ENCODE measurements at places on chromosomes 11 and 22. TPM values are rescaled to one million over a fixed set of nuclear protein-coding genes. Genes with fewer than 3 reads are reported as not detected.

GRCh38 chr11:65852508-65853245 is 5.3 kb downstream of the CFL1 start:
- DNase-seq: no peak

GRCh38 chr11:69058511-69059270 is 10.0 kb downstream of the TPCN2 start:
- no peak for DNase-seq

GRCh38 chr11:62774407-62774806 is 3.2 kb downstream of the TAF6L start:
- DNase-seq: no peak

GRCh38 chr22:17313626-17314025 is 55.6 kb upstream of the CECR2 start:
- no peak for DNase-seq

- DNase-seq: no peak
These were observed 12.9 kb downstream of the TMEM132A start for GRCh38 chr11:60937144-60937527.

DNA sequence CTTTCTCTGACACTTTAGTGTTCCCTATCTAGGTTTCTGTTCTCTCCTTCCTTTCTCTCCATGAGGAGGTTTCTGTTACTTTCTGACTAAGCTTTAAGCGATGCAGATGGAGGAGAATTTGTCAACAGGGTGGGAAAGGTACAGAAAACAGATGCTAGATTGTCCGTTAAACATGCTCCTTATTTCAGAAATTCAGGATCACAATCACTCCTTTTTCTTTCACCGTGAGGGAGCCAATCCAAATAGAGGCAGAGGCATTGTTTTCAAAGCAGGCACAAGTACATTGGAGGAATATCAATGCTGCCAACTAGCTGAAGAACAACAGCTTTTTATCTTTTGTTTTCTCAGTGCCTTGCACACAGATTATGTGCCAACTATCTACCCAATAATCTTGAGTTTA is 215.7 kb upstream of the FOLH1 start:
- DNase-seq: no peak

DNA sequence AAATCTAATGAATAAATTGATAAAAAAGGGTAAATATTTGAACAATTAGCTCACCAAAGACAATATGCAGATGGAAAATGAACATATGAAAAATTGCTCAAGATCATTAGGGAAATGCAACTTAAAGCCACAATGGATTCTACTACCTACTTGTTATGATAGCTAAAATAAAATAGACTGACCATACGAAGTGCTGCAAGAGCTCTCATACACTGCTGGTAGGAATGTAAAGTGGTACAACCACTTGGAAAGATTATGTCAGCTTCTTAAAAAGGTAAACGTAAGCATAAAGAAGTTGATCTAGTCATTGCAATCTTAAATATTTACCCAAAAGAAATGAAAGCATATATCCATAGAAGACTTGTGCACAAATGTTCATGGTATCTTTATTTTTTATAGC is 504.2 kb upstream of the ARHGAP42 start:
- no peak for DNase-seq

The MMP27 gene
- 0.27 TPM for total RNA-seq

DNA sequence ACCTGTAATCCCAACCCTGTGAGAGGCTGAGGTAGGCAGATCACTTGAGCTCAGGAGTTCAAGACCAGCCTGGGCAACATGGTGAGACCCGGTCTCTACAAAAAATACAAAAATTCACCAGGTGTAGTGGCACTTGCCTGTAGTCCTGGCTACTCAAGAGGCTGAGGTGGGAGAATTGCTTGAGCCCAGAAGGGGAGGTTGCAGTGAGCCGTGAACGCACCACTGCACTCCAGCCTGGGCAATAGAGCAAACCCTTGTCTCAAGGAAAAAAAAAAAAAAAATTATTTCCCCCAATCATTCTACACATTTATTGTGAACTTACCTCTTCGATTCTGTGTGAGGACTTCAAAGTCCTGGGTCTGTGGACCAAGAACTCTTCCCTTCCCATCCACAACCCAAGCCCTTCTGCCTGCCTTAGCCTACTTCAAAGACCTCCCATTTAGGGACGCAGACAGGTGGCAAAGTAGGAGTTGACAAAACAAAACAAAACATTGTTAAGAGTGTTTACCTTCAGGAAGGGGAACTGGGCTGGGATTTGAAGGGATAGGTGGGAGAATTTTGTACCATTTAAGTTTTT is 3.8 kb upstream of the WEE1 start:
- DNase-seq: no peak

The TMEM41B gene
- 39.5 TPM for total RNA-seq

The AP5B1 gene
- 44.3 TPM for total RNA-seq

The OTOG gene
- total RNA-seq: not detected

DNA sequence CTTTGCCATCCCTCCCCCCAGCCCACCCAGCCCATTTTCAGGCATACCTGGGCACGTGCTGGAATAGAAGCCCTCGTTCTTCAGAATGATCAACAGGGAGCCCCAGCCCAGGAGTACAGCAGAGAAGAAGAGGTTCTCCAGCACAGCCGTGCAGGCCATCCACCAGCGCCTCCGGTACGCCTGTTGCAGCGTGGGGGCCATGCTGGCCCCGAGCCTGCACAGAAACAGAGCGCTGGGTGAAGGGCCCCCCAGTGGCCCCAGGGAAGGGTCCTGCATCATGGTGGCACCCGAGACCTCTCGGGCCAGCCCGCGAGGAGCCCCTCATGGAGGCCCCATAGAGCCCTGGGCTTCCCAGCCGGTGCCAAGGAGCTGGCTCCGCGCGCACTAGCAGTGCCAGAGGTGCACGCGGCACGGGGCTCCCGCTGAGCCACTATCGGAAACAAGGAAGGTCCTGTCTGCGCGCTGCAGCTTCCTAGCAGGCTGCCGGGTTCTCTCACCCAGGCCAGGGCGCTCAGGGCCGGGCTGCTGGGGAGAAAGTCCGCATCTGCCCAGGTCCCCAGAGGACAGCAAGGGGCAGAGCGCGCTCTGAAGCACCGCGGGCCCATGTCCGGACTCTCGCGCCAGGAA is 1.5 kb downstream of the SLC43A1 start:
- DNase-seq: peak; percentile 91

- no peak for DNase-seq
These were observed 5.7 kb downstream of the LTBP3 start for GRCh38 chr11:65552388-65552951.

The FAT3 gene
- 0.15 TPM for total RNA-seq

GRCh38 chr22:21972293-21972779 is 10.3 kb downstream of the TOP3B start:
- DNase-seq: no peak

The ATG2A gene
- 96.0 TPM for total RNA-seq

GRCh38 chr11:70040869-70041501 is 37.1 kb upstream of the ANO1 start:
- peak; percentile 53 for DNase-seq

DNA sequence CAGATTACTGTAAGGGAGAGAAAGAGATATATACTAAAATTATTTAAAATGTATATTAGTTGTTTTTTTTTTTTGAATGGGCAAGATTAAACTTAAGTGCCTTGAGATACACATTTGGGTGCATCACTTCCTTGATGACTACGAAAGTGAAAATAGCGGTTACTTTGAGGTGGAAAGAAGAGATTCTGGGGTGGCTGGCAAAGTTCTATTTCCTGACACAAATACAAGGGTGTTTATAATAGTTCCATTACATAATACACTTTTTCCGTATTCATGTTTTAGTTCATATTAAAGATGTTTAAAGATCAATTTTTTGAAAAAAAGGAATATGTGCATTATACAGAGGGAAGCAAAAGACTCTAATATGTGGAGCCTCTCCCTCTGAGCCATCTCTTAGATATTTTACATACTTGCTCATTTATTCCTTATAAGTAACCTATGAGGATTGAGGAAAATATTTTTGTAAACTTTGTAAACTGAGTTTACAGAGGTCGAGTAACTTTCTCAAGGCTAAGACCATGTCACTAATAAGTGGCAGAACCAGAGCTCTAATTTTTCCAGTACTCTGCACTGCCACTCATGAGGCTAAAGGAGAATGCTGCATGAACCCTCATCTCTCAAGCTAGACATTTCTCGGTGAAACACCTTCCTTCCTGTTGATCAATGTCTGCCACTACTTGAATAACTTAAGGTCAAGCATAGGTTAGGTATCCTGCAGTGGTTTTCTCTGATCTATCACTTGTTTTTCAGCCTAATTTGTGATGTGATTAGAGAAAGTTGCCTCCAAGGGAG is 58.6 kb downstream of the DDIAS start:
- no peak for DNase-seq

- no peak for DNase-seq
These were observed 61.7 kb downstream of the PRDM11 start for GRCh38 chr11:45208135-45208534.

The PANX3 gene
- not detected for total RNA-seq

GRCh38 chr11:126061707-126062678 is 673 bp downstream of the CDON start:
- DNase-seq: peak; percentile 92

DNA sequence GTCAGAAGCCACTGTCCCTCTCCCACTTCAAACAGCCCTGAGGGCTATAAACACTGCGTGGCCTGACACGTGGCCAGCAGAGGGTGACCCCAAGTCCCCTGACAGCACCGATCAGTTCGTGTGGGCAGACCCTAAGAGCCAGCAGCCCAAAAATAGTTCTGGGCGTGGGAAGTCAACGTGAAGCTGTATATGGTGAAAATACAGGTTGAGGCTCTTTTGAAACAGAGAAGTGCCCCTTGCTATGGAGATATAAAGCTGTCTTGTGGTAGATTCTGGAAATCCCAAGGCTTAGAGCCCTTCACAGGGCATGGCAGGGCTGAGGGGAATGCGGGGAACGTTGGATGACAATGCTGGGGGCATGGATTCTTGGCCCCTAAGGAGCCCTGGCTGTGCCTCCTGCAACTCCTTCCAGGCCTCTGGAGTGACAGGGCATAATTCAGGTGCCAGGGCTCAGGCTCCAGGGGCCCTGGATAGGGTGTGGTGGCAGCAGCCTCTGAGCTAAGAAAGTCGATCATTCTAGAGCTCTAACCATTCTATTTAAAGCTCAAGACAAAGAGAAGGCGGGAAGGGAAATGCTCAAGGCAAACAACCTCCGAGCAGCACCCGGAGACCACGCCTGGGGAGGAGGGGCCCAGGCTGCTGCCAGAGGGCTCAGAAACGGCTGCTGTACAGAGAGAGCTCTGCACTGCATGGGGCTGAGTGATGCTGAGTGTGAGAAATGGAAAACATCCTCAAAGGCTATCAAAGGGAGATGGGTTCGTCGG is 60.4 kb upstream of the CD5 start:
- no peak for DNase-seq

DNA sequence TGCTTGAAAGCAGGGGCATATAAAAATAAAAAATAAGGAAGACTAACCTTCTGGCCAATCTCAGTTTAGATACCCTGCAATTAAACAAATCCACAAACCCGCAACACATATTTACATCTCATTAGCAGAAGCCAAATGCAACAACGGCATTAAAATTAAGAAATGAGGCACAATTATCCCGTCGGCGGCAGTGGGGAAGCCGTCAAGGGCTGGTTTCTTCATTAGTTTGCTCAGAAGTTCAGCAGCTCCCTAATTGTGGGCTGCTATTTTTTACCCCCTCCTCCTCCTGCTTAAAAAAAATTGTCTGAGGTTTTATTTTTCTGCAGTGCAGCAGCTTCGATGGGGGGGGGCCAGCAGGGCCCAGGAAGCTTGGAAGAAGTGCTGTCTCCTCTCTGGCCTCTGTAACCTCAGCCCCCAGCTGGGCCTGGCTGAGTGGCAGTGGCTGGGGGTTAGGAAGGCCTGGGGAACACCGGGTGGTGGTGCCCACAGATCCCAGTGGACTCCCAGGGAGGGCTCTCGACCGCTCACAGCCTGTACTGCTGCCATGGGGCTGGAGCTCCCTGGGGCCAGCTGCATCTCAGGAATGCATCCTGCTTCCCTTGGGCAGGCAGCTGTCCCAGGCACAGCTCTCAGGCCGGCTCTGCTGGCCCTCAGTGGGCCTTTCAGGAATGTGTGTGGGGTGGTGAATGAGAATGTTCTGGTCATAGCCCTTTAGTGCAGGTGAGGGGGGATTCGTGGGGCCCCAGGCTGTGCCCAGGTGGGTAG is 148.7 kb upstream of the B3GAT1 start:
- peak; percentile 45 for DNase-seq

The KIAA1671 gene
- total RNA-seq: 86.1 TPM

The DERL3 gene
- total RNA-seq: 0.49 TPM

DNA sequence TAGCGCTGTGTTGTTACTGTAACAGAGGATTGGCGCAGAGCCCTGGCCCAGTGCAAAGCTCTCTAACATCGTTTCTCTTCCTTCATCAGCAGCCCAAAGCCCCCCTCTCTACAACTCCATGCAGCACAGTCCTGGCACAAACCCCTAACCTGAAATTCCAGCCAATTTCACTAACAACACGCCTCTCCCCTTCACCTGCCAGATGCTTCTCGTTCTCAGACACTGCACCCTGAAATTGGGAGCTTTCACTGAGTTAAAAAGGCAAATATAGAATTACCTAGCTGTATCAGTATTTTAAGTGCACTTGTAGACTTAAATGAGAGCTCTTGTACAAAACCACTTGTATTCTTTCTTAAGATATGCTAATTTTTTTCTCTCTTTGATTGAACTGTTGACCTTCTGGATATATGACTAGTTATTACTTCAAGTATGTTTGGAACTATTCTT is 16.3 kb downstream of the GRAP2 start:
- no peak for DNase-seq

The OR8G1 gene
- not detected for total RNA-seq

The CYB5R2 gene
- 90.0 TPM for total RNA-seq

DNA sequence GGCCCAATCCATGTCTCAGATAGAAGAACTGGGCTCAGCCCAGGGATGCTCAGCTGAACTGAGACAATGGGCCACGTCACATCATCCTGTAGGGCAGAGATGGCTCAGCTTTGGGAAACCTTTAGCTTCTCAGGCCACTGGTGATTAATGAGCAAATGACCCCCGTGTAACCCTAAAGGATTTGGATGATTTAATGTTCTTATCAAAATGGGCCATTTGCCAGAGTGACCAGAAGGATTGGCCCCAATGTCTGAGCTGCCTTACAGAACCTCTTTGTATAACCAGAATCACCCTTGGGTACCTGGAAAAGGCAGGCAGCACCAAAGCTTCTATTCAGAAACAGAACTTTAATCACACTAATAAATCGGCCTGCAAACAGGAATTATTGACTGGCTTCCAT is 73.7 kb downstream of the ABTB2 start:
- DNase-seq: no peak

DNA sequence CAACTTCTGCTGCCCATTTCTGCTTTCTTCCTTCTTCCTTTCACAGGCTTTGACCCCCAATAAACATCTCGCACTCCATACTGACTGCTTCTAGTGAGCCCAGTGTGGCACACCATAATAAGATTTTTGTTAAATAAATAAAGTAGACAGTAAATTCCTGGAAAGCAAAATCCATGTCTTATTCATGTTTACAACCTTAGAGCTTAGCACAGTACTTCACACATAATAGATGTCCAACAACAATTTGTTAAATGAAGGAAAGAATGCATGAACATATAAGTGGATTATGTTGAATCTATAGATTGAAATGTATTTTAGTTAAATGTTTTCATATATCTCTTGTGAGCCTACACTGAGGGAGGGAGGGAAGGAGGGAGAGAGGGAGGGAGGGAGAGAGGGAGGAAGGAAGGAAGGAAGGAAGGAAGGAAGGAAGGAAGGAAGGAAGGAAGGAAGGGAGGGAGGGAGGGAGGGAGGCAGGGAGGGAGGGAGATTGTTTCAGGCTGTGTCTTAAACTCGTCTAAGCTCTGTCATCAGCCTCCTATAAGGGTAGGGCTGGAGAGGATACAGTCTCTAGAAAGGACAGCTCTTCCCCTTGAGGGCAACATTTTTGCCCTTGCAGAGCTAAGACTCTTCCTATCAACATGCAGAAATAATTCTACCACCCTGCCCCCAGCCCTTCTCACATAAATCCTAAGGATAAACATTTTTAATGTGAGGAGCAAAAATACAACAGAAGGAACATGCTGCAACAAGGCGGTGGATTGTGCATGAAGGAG is 168.1 kb downstream of the BARX2 start:
- no peak for DNase-seq

All from lower leg skin (tissue), 4 donors.